ENCODE measurements at places on chromosomes 1 and 21. TPM values are rescaled to one million over a fixed set of nuclear protein-coding genes. Genes with fewer than 3 reads are reported as not detected.

The CD244 gene
- 1.8 TPM for total RNA-seq

The CA6 gene
- not detected for total RNA-seq

The KRTAP10-5 gene
- not detected for total RNA-seq

The TTC24 gene
- not detected for total RNA-seq

The A3GALT2 gene
- total RNA-seq = not detected

The ADGRB2 gene
- total RNA-seq = not detected

The CD84 gene
- total RNA-seq = 2.7 TPM

Measured in right lobe of liver (tissue), 6 donors.